Kidney epithelial cell (primary cell): ENCODE measurements at places on chromosomes 3 and 15. TPM values are rescaled to one million over a fixed set of nuclear protein-coding genes. Genes with fewer than 3 reads are reported as not detected.
A peak's percentile ranks its signal among the peaks of the same experiment; 100 is the strongest.

DNA sequence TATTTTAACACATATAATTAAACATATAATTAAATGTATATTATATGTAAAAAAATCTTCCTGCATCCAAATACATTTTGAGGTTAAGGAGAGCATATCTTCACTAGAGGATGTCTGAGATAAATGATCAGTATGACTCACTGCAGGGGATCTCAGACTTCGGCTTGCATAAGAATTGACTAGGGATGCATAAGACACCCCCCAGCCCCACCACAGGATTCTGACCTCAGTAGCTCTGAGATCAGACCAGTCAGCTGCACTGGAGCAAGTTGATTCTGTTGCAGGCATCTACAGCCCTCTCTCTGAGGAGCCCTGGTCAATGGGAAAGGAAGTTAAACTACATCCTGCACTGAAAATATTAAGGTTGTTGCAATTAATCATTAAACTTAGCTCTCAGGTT, 29.0 kb upstream of the TBC1D21 start:
- DNase-seq: no peak

Gene PLS1
- total RNA-seq: 15.6 and 21.8 TPM in 2 replicates

GRCh38 chr3:170641510-170642236, 55.8 kb upstream of the SLC7A14 start:
- no peak for DNase-seq

Gene GCNT3
- total RNA-seq: 2.0 and 3.9 TPM in 2 replicates

DNA sequence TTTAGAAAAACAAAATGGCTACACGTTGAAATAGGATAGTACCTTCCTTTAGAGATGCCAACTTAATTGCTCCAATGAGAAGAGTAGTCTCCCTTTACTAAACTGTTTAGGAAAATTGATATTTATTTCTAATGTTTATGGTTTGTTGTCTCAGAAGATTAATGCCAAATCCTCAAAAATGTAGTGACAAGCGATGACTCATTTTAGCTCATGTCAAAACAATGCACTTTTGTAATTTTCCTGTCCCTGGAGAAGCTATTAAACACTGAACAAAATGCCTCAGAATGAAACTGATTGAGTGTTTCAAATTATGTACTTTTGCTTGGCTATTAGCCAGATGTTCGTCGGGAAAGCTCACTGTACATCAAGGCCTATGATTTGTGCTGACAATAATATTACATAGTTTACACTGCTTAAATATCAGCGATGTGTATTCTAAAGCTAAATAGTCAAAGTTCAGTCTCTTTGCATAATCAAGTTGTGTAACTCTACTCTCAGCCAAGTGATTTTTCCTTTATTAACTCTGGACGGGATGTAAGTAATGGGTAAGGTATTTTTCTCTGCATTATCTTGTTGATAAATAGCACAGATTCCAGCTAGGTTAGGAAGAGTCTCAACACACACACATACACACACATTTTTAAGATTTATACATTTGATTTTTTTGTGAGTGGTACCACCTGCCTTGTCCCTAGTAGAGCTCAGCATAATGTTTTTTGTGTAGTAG, 83.7 kb downstream of the CMSS1 start:
- no peak for DNase-seq

DNA sequence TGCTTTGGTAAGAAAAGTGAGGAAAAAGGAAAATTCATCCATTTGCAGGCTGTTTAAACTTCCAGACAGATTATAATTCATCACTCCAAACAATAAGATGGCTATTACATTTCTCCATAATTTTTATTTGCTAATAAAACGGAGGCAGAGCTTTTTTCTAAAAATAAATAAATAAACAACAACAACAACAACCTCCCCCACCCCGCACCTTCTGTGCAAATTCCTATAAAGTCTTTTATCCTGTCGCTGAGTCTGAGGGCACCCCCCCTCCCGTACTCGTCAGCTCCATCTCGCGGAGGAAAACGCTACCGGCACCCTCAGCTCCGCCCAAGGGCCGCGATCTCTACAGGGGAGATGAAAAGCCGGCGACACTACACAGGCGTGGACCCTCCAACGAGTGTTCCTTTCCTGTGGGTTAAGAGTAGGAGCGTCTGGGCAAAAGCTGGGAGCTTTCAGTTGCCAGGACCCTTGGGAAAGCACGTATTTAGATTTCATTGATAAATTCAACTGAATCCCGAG, 1.0 kb upstream of the ATP1B3 start:
- peak; percentile 32 for DNase-seq

DNA sequence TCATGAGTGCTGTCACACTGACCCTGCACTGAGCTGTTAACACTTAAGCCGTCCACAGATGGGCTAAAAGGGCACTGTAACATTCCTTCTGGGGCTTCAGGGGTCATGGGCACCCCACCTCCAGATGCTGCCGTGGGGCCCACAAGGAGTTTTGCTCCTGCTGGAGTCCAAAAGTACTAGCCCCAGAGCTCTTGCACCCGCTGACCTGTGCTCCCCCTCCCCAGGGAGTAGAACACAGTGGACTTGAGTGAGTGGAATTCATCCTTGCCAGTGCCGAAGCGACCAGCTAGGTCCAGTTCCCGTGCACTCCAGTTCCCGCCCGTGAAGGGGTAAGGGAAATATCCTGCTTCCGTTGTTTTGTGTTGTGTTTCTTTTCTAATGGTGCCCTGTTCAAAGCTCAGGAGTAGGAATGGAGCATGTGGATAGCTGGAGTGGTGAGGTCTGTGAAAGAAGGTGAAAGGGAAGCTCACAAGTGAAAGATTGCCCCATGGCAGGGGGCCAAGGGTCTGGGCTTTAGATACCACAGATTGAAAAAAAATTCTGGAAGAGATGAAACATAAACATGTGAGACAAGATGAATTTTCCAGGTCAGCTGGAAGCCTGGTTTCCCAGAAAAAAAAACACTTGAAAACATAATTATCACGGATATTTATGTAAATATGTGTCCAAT, 36.6 kb downstream of the SLCO2A1 start:
- no peak for DNase-seq

Gene ANKUB1
- total RNA-seq: not detected in 2 replicates

DNA sequence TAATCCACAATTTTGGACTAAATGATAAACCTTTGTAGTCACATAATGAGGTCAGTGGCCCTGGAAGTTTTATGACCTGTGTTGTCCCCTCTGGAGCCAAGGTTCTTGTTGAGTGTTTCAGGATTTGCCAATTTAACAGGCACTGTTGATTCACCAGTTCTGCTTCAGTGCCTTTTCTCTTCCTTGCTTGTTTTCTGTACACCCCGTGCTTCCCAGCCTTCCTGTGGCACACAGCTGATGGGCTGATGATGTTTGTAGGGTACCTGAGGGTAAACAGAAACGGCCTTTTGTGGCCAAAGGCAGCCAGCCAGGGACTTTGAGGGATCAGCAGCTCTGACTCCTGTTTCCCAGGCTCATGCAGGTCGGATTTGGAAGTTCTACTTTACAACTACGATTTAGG, 13.3 kb downstream of the GYG1 start:
- DNase-seq: peak; percentile 60

GRCh38 chr15:89928421-89928820, 15.7 kb upstream of the ARPIN start:
- no peak for DNase-seq

- no peak for DNase-seq
Measured at GRCh38 chr3:117865338-117865737, 1155.8 kb downstream of the TUSC7 start.

- DNase-seq: no peak
Measured at GRCh38 chr3:48561045-48561736, 2.4 kb downstream of the UCN2 start.

DNA sequence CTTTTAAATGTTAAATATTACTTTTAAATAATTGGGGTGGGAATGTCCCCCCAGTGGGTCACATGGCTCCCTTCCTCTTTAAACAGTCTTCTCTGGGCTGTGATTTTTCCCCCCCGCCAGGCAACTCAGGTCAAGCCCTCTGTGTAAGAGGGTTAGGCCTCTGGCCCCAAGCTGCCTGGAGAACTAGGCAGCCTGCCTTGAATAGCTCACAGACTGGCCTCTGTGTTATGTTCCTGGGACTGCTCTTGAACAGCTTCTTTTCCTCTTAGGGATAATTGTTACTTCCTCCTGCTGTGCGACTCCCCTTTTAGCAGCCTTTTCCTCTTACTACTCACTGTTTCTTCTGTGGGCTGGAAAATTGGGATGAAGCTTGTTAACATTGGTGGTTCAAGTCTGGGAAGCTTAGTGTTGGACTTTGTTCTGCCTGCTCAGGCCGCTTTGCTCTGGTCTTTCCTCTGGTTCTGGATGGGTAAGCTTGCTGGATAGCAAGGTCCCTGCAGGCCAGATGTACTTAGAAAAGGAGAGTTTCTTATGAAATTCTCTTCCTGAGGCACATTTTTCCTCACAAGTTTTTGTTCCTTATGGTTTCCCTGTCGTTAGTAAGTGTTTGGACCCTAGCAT, 2.2 kb downstream of the TEX264 start:
- no peak for DNase-seq

- no peak for DNase-seq
Measured at GRCh38 chr3:185402561-185402960, 39.6 kb downstream of the MAP3K13 start.

DNA sequence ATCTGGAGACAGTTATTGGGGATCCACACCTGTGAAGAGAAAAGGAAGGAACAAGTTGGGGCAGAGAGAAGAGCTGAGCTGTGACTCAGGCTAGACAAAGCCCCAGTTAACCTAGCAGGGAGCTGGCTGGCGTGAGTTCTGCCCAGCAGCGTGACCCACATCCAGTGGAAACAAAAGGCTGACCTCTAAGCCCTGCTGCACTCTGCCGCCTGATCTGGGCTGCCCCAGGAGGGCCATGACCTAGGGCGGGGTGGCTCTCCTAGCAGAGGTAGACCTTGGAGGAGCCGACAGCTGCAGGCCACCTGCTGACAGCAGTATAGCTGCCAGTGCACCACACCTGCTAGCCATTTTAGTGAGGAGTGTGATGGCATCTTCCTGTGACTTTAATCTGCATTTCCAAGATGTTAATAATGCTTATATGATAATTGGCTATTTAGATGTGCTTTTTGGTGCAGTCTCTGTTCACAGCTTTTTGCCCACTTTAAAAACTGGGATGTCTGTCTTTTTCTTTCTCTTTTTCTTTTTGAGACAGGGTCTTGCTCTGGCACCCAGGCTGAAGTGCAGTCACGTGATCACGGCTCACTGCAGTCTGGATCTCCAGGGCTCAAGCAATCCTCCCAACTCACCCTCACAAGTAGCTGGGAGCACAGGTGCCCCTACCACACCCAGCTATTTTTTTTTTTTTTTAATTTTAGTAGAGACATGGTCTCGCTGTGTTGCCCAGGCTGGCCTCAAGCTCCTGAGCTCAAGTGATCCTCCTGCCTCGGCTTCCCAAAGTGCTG, 78.1 kb downstream of the LSM3 start:
- no peak for DNase-seq

- no peak for DNase-seq
Measured at GRCh38 chr3:13483988-13484695, 4.0 kb downstream of the HDAC11 start.

DNA sequence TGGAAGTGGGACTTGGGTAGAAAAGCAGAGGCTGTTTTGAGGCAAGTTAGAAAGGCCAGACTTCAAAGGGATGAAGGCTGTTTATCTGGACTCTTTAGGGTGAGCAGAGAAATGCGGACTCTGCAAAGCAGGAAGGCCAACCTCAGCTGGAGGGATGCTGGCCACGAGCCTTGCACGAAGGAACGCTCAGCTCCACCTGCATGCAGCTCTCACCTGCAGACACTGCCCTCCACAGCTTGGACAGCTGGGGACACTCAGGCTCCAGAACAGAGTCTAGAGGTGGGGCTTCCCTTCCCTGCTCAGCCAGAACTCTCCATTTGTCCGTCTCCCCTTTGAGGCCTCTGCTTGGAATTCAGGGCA, 229.7 kb downstream of the ADAMTS17 start:
- no peak for DNase-seq

DNA sequence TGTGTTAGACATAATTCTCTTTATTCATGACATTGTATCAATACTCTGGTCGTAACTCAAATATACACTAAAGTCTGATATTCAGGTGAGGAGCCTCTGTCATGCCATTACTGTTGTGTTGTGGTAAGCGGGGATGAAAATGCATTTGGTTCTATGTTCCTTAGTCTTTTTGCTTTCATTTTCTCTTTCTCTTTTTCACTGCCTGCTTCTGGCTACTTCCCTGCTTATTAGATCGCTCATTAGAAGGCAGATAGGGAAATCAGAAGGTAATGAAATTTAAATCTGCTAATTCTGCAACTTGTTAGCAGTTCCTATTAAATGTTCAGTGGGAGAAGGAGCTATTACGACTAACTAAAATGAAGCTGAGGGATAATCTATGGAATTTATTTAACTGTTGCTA, 345.0 kb downstream of the GRM7 start:
- no peak for DNase-seq

DNA sequence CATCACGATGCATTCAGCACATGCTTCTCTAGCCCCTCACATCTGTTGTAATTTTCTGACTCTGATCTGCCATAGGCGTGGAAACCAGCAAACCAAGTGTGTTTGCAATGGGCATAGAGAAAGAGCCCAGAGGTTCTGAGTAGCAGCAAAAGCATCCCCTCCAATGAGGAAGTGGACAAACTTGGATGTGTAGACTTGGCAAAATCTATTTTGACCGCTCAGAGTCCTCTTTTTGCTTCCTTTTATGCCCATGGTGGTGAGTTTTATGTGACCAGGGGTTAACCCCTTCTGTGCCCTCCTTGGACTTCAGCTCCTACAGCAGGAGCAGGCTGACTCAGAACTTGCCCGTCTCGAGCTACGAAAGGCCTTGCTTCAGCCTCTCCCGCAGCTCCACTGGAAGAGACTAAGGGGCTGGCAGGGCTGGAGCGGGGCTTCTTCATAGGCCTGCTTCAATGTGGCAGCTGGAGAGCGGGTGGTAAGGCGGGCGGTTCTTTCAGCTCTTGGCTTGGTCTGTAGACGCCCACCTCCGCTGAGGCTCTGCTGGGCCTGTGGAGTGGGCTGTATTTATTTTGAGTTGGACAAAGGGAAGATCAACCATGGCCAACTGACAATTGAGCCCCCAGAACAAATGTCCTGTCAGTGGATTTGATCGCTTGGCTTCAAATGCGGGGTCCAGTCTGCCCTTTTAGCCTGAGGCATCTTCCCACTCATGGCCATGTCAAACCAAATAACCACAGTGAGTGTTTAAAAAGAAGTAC, 6.5 kb upstream of the ETV5 start:
- no peak for DNase-seq

Gene LAMB2
- total RNA-seq: 197 and 262 TPM in 2 replicates

Gene FAM3D
- total RNA-seq: not detected in 2 replicates

Gene MUC20
- total RNA-seq: 42.1 and 61.4 TPM in 2 replicates

Gene TNFAIP8L3
- total RNA-seq: 0.89 and 0.92 TPM in 2 replicates

GRCh38 chr3:135310317-135310716, 515.3 kb downstream of the EPHB1 start:
- DNase-seq: no peak

Gene CIB1
- total RNA-seq: 33.6 and 38.1 TPM in 2 replicates
